ENCODE measurements at places on chromosomes 1 and 21.

- no peak for DNase-seq
These were observed 137.1 kb downstream of the PLA2G4A start for GRCh38 chr1:186965847-186966246.

DNA sequence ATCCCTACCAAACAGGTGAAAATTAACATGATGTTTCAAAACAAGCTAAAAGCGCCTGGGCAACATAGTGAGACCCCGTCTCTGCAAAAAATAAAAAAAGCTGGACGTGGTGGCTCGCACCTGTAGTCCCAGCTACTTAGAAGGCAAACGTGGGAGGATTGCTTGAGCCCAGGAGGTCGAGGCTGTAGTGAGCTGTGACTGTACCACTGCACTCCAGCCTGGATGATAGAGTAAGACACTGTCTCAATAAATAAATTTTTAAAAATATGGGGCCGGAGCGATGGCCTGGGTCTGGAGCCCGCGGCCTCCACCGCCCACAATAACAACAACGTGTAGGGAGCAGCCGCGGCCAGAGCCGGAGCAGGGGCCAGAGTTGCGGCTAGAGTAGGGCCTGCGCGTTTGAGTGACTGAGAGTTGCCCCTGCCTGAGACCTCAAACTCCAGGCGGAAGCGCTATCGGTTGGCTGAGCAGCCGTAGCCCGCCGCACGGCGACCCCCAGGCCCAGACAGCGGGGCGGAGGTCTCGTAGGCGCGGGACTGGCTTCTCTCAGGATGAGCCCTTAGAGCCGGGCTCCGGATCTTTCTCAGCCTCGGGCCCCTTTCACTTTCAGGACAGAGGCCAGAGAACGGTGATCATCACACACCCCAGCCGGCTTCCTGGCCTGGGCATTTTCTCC, 41.4 kb downstream of the ZMYM1 start:
- no peak for DNase-seq

- peak; percentile 50 for DNase-seq
These were observed 717 bp downstream of the B4GALT3 start for GRCh38 chr1:161176468-161177111.

GRCh38 chr1:218796773-218797172, 376.9 kb upstream of the LYPLAL1 start:
- DNase-seq, result no peak

DNA sequence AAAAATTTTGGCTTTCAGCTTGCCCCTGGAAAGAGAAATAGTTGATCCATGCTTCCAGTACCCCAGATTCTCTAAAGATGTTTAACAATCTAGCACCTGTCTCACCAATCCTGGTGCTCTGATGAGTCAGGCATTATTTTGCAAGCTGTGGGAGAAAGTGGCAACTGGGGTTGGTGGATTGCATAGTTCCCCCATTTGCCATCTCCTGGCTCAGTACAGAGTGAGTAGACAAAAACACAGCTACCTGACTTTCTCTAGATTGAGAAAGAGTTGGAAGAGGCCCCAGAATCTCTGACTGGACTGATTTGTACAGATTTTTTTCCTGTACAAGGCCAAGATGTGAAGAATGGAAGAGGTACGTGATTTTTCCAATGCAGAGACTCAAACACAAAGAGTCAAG, 75.1 kb upstream of the NEGR1 start:
- no peak for DNase-seq

- DNase-seq, result no peak
These were observed 247.2 kb downstream of the LRRC7 start for GRCh38 chr1:69814926-69815325.

DNA sequence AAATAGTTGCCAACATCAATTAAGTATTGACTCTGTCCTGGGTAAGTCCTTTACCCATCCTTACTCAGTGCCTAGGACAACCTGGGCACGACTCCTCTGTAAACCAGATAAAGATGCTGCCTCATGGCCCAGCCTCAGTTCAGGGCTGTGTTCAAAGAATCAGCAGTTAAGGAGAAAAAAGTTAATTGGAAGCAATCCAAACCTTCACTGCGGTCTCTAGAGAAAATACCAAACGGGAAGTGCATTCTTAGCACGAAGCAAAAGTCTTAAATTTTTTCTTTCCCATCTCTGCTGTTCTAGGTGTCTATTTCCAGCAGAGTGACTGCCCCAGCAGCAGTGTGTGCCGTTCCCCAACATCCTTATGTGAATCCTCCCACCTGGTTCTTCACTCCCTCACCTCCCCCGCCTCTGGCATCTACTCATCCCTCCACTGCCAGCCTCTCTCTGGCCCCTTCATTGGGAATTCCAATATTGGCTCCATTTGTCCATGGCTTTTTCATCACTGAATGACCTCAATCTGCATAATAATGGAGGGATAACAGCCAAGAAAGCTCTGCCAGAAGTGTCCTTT, 23.2 kb downstream of the KANK4 start:
- DNase-seq, result no peak

GRCh38 chr1:70085521-70085920, 119.9 kb downstream of the LRRC40 start:
- no peak for DNase-seq

DNA sequence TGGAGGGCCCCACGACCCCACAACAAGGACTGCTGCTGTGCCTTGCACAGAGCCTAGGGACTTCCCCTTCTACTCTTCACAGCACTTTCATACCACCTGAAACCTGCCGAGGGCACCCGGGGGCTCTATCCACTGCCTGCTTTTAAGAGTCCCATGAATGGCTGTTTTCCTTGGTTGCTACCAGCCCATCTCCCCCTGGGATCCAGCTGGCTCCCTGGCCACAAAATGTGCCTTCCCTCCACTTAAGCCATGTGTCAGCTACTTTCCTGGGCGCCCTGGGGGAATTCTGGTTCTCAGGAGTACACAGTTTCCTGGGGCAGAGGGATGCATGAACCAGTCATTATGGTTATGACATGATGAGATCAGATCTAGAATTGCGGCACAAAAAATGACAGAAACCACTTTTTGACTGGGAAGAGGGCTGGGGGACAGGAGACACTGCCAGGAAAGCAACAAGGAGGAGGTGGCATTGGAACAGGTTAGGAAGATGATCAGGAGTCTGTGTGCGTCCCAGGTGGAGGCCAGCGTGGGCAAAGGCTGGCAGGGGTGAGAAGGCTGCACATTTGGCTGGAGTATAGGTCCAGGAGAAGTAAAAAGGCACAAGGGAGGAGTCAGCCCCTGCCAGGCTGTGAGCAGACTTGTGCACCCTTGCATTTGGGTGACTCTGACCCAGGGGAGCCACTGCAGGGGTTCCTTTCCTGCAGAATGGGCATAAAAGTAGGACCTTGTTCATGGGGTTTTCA, 3.2 kb upstream of the TNFRSF8 start:
- DNase-seq, result no peak

DNA sequence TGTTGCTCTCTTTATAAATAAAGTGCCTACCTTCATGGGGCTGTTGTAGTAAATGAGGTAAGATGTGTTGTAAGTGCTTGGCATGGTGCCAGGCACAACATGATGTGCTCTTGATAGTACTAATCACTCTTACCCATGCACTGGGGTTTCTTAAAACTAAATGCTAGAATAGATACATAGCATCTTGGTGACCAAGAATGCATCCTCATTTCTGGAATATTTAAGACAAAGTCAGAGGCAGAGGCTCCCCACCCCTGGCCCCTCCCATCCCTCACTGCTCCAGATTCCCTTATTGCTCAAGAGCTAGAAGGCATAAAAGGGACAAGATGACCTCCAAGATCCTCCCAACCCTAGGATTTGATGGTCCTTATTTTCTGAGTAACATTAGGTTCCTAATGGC, 61.3 kb downstream of the GLUL start:
- DNase-seq, result peak; percentile 58

- no peak for DNase-seq
These were observed 234.7 kb upstream of the CSF3R start for GRCh38 chr1:36717431-36717830.

DNA sequence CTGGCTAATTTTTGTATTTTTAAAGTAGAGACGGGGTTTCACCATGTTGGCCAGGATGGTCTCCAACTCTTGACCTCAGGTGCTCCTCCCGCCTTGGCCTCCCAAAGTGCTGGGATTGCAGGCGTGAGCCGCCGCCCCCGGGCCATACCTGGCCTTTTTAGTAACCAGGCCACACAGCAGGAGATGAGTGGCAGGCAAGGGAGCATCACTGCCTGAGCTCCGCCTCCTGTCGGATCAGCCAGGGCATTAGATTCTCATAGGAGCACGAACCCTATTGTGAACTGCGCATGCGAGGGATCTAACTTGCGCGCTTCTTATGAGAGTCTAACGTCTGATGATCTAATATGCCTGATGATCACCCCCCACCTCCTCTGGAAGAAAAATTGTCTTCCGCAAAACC, 308.7 kb upstream of the PRMT6 start:
- no peak for DNase-seq

Measured in NCI-H82 (cell line).